ENCODE measurements at places on chromosomes 11 and 22.

- DNase-seq: no peak
Observed at GRCh38 chr11:22234743-22235142, 41.9 kb downstream of the ANO5 start.

GRCh38 chr11:14894657-14895598 lies 2.9 kb upstream of the CYP2R1 start:
- no peak for DNase-seq

DNA sequence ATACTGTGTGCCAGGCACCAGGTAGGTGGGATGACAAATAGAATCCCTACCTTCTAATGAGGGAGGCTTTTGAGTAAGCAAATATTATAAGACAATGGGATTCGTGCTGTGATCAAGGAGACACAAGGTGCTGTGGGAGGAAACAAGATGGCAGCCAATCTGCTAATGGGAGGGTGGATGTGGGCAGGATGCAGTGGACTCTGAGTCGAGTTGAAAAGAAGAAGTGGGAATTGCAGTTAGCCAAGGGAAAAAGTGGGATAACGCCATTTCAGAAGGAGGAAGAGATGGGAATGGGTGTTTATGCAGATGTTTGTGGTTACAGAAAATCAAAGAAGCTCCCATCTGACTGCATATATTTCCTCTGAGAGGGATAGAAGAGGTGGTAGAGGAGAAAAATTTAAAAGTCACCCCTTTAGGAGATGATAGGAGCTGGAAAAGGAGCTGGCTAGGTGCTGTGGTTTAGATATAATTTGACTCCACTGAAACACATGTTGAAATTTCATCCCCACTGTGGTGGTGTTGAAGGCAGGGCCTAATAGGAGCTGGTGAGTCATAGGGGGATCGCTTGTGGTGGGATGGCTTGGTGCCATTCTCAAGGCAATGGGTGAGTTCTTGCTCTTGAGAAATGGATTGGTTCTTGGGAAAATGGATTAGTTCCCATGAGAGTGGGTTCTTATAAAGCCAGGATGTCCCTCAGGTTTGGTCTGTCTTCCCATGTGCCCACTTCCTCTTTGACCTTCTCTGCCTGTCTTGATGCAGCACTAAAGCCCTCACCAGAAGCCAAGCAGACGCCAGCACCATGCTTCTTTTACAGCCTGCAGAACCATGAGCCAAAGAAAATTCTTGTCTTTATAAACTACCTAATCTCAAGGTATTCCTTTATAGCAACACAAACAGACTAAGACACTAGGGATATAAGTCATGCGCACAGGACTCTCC lies 30.0 kb upstream of the POU2AF1 start:
- DNase-seq: no peak

DNA sequence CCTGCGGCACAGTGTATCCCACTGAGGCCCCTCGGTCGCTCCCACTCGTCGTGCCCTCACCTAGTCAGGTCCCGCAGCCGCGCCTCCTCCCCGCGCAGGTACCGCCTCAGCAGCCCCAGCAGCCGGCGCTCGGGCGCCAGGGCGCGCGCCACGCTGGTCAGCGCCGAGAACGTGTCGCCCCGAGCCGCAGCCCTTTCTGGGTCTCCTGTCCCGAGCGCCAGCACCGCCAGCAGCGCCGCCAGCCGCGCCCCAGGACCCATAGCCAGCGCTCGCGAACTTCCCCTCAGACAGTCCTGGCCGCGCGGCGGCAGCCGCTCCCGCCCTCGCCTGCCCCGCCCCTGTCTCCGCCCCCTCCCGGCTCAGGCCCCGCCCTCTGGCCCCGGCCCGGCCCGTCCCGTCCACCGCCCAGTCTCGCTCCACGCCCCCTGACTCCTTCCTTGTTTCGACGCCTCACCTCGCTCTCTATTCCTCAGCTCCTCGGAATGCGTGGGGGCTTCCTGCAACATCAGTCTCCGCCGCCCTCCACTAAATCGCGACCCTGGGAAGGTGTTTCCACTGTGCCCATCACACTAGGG lies at the start of gene P4HA3:
Gene P4HA3, minus strand, starts transcription at position 289 of the 575 bp plus-strand sequence. Its CDS starts 29 bp downstream, at position 260.
- no peak for DNase-seq

DNA sequence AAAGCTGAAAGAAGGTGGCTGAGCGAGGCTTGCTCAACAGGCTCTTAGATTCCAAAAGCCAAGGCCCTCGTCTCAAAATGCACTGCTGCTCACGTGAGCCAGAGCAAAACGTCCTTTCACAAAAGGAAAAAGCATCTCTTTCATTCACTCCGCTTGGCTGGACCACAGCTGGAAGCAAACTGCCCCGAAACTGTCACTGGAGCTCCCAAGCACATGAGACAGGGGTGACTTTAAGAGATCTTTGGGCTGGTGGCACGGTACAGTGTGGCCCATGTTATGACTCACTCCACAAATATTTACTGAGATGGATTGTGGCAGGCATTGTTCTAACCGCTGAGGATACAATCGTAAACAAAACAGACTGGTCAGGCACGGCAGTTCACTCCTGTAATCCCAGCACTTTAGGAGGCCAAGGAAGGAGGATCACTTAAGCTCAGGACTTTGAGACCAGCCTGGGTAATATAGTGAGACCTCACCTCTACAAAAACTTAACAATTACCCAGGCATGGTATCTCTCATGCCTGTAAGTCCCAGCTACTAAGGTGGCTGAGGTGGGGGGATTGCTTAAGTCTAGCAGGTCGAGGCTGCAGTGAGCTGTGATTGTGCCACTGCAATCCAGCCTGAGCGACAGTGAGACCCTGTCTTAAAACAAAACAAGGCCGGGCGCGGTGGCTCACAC lies 3.6 kb downstream of the PLA2G6 start:
- peak; percentile 70 for DNase-seq

- no peak for DNase-seq
Observed at GRCh38 chr11:2277933-2278523, 7.6 kb upstream of the ASCL2 start.

DNA sequence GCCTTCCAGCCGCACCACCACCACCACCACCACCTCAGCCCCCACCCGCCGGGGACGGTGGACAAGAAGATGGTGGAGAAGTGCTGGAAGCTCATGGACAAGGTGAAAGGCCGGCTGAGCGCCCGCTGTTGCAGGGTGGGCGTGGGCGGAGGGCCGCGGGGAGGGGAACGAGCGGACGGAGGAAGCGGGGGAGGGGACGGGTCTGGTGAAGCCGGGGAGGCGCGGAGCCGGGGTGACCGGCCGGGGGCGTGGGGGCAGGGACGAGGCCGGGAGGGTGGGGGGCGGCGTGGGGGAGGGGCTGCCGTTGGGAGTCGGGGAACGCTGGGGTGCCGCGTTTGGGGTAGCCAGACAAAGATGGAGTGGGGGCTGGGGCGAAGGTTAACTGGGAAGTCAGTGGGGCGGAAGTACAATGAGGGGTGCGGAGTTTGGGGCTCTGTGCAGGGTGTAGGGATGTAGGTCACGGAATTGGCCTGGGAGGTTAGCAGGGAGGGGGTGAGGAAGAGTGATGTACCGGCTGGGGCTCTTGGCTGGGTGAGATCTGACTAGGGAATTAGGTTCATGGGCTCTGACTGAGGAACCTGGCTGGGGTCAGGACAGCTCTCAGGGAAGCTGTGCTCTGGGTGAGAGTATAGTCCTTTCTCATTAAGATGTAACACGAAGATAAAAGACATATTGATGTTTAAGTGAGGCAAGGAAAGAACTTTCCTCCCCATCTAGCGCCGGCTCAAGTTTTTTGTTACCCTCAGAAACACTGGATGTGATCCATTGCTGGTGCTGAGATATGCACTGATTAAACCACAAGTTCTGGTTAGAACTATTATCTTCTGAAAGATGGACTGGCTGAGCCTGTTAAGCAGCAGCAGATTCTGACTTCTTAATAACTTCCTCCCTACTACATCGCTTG lies 624 bp downstream of the CBL start:
- no peak for DNase-seq

DNA sequence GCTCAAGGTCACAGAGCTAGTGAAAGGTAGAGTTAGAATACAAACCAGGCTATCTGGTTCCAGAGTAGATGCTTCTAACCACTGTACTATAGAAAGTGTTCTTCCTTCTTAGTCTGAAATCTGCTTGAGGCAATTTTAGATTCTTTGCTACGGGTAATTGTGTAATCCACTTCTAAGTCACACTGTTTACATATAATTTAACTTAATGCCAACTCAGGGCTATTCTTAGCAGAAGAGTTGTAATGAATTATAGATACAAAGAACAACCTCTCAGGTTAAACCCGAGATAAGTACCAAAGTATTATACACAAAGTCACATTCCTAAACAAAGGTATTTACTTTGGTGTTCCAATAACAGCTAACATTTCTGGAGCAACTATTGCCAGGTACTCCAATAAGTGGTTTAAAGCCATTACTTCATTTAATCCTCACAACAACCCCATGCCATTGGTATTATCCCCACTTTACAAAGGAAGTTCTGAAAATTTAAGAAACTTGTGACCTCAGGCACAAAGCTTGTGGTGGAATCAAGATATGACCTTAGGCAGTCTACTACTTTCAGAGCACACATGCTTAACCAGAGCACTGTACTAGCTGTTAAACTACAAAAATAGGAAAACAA lies 31.1 kb upstream of the DDI1 start:
- no peak for DNase-seq

GRCh38 chr11:28836285-28837081 lies 728.3 kb downstream of the METTL15 start:
- DNase-seq: peak; percentile 72

DNA sequence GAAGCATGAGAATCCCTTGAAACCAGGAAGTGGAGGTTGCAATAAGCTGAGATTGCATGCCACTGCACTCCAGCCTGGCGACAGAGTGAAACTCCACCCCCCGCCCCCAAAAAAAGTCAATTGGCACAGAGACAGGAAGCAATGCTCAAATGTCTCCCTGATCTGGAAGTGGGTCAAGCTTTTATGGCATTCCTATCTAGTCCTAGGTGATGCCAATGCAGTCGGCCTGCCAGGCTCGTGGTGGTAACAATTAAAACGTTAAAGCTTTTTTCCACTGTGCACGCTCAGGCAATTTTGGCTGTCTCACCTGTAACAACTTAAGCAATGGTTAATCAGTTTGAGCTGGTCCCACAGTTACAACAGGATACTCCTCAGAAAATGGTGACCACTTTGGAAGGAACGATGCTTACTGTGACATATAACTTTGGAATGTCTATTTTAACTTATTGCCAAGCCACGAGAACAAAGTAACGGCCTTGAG lies 18.9 kb upstream of the PISD start:
- DNase-seq: no peak

DNA sequence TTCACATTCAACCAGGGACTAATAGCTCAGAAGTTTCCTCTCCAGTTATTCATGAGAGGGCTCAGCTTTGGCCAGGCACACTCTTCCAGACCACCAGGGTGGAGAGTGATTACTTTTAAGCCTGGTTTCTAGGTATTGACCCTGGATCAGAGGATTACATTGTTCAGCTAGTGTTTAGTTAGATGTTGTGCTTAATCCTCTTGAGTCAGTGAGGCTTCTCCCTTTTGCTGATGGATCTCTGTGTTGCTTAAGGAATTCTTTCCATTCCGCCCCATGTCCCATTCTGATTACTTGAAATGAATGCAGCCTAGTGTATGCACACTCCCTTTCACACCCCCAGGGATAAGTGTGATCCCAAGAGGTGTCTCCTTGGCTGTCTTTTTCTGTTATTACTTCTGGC lies 271.7 kb upstream of the ANO5 start:
- no peak for DNase-seq

DNA sequence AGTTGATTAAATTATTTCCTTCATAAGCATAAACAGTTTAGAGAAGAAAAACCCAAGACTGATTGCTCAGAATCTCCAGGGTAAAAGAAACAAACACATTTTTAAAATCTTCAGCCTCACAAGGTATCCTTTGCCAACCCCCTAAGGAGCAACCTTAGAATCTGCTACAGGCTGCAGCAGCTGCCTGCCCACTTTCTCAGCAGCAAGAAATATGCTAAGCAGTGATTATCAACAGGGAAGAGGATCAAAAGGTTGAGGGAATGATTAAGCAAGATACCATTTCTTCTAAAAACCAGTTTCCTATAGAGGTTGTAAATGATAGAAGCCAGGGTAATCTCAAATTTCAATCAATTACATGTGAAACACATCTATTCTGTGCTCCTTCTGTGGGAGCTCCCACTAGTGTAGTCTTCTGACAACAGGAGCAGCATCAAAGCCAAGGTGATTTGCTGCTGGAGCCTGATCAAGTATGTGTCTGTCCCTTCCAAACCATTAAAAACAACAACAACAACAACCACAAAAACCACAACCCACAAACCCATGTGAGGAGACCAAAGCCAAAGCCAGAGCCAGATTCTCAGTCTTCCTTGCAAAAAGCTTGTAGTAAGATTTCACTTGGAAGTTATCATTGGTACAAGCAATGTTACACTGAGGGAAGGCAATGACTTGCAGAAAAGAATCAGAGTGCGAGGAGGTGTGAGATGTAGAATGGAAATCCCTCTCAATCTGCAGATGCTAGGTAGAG lies 761.2 kb downstream of the DLG2 start:
- no peak for DNase-seq

- no peak for DNase-seq
Observed at GRCh38 chr11:69210310-69211035, 54.7 kb downstream of the SMIM38 start.

GRCh38 chr11:10265936-10266335 lies 28.1 kb downstream of the SBF2 start:
- DNase-seq: no peak

Measured in pulmonary artery endothelial cell (primary cell).